ENCODE measurements at places on chromosomes 2 and 18. TPM values are rescaled to one million over a fixed set of nuclear protein-coding genes. Genes with fewer than 3 reads are reported as not detected.
A peak's percentile ranks its signal among the peaks of the same experiment; 100 is the strongest.

DNA sequence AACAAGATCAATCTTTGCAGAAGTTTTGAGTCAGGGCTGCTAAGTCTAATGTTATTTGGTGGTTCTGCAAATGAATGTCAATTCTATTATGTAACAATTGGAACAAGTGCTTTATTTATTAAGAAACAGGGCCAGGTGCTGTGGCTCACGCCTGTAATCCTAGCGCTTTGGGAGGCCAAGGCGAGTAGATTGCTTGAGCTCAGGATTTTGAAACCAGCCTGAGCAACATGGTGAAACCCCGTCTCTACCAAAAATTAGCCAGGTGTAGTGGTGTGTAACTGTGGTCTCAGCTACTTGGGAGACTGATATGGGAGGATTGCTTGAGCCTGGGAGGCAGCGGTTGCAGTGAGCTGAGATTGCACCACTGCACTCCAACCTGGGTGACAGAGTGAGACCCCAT is 13.2 kb upstream of the RNF103 start:
- no peak overlapping the region for H3K27ac ChIP-seq
- H3K27me3 ChIP-seq: no peaks in the 10 kb centered on the region
- no peaks in the 10 kb centered on the region for H3K4me1 ChIP-seq
- DNase-seq: no peak
- no peak overlapping the region for H3K4me3 ChIP-seq
- H3K36me3 ChIP-seq: peaks cover 2% of the 10 kb centered on the region

DNA sequence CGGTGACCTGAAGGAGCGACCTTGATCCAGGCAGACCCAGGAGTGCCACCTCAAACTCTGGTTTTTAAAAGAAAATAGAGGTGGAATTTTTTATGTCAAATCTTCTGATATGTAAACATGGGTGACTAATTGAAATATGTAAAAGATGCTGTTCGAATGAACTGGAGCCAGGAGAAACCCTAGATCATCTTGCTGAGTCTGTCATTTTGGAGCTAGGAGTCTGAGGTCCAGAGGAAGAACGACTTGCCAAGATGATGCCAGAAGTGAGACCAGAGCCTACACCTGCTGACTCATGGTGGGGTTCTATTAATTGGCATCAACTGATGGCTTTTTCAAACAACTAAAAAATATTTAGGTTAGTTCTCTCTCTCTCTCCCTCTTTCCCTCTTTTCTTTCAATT is 74.1 kb downstream of the ACAA2 start:
- no peak overlapping the region for H3K4me3 ChIP-seq
- DNase-seq: no peak
- H3K27ac ChIP-seq: no peak overlapping the region
- H3K4me1 ChIP-seq: no peaks in the 10 kb centered on the region
- H3K27me3 ChIP-seq: peaks cover 1% of the 10 kb centered on the region

DNA sequence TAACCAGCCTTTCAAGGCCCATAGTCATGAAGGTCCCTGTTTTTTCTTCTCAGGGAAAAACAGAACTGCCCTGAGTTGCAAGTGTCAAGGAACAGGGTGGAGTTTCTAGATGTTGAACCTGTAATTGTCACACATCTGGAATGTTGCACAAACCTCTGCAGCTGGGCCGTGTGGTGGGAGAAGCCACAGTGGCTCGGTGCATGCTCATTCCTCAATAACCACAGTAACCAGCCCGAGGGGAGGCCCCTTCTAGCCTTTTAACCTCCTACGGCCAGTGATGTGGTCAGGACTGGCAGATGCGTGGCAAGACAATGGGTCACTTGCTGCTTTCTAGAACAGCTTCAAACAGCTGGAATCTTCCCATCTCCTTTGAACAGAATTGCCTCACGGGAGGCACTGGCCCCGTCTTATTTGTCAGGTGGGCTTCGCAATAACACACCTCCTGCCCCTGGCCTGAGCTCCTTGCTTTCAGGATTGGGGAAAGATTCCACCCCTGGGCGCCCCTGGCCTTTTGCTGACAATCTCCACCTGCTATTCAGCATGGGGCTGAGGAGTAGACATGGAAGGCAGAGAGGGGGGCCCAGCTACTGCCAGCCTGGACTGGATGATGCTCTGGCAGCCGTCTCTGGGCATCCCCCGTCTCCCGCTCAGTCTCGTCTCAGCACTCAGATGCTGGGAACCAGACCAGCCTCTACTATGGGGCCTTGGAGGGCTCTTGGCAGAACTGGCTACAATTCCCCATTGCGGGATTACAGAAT is 102.9 kb downstream of the KLHL29 start:
- H3K27ac ChIP-seq: peak overlapping the region; percentile 47
- DNase-seq: peak; percentile 36
- H3K4me3 ChIP-seq: no peak overlapping the region
- H3K4me1 ChIP-seq: peaks cover 23% of the 10 kb centered on the region
- H3K27me3 ChIP-seq: peaks cover 11% of the 10 kb centered on the region
- no peaks in the 10 kb centered on the region for H3K36me3 ChIP-seq

- H3K27ac ChIP-seq: no peak overlapping the region
- H3K36me3 ChIP-seq: no peaks in the 10 kb centered on the region
- H3K27me3 ChIP-seq: no peaks in the 10 kb centered on the region
- H3K4me3 ChIP-seq: no peak overlapping the region
- no peak for DNase-seq
Observed at GRCh38 chr18:67608191-67608590, 91.7 kb upstream of the DSEL start.

GRCh38 chr2:197191177-197191939 is 119.2 kb downstream of the ANKRD44 start:
- peaks cover 79% of the 10 kb centered on the region for H3K4me1 ChIP-seq
- H3K36me3 ChIP-seq: peaks cover 13% of the 10 kb centered on the region
- H3K4me3 ChIP-seq: peak overlapping the region; percentile 33
- DNase-seq: no peak
- peak overlapping the region; percentile 59 for H3K27ac ChIP-seq

DNA sequence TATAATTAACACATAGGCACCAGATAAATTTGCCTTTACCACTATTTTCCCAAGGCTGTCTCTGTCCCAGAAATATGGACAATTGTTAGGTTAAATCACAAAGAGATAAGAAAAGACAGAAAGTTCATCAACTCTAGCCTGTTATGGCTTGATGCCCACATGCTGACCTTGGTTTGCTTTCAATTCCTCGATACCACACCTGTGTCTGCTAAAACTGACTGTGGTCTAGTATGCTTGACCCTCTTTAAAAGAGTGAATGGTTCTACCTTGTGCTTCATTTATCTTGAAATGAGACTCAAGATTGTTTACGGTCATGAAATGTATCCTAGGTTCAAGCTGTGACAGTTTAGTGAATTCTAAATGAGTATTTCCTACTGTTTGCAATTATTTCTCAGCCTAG is 909.0 kb upstream of the LRRTM1 start:
- no peak for DNase-seq
- H3K4me3 ChIP-seq: no peak overlapping the region
- H3K27ac ChIP-seq: no peak overlapping the region
- no peaks in the 10 kb centered on the region for H3K27me3 ChIP-seq

DNA sequence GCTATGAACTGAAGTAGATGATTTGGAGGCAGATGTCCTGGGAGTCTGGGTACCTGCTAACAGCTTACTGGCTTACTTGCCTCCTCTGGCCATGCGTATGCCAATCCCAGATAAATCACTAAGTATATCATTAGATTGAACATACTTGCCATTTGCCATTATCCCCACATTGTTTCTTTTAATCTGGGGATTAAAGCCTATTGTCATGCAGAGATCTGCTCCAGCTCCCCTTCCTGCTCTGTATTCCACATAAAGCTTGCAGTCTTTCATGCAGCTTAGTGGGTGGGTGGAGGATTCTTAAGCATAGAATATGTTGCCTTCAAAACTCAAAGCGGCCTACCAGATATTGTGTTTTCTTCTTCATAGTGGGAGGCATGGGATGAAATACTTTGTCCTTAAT is 311.8 kb upstream of the MMADHC start:
- H3K4me1 ChIP-seq: no peaks in the 10 kb centered on the region
- no peaks in the 10 kb centered on the region for H3K36me3 ChIP-seq
- H3K27ac ChIP-seq: no peak overlapping the region
- no peak for DNase-seq

- H3K27me3 ChIP-seq: peaks cover 5% of the 10 kb centered on the region
- no peak overlapping the region for H3K27ac ChIP-seq
- no peak for DNase-seq
- peaks cover 1% of the 10 kb centered on the region for H3K36me3 ChIP-seq
Observed at GRCh38 chr2:24047703-24048033, 477 bp upstream of the WDCP start.

GRCh38 chr2:157172866-157173578 is 84.5 kb upstream of the GALNT5 start:
- no peaks in the 10 kb centered on the region for H3K4me1 ChIP-seq
- no peak overlapping the region for H3K4me3 ChIP-seq
- H3K27ac ChIP-seq: no peak overlapping the region
- DNase-seq: no peak
- peaks cover 4% of the 10 kb centered on the region for H3K27me3 ChIP-seq

DNA sequence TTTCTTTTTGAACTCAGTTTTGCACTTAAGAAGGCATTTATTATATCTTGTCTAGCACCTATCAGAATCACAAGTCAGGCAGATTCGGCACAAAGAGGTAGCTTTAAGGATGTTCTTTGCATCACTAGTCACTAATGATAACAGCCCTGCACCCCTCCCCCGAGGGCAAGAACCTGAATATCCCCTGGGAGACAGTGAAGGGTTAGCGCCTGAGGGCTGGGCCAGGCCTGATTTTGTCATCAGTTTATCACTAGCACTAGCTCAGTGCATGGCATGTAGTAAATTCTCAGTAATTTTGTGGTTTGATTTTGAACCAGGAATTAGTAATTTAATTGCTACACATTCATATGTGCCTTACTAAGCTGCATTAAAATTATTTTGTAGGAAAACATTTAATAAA is 23.9 kb upstream of the HS6ST1 start:
- H3K27me3 ChIP-seq: no peaks in the 10 kb centered on the region
- no peak for DNase-seq
- H3K4me3 ChIP-seq: no peak overlapping the region

DNA sequence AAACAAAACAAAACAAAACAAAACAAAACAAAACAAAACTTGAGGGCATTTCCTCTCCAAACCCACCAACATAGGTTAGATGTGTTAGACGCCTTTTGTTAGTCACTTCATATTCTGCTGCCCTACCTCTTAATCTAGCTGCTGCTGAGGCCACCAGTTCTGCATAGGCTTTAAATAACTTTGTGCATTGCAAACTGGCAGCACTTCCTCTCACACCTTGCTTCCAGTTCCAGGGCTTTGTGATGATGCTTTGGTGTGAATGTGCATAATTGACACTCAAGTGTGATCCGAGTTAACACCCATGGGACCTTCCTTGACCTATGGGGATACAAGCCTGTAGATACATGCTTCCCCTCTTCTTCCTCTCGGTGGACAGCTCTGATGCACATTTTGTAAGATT is 2.3 kb upstream of the SERPINB11 start:
- no peak for DNase-seq
- peaks cover 5% of the 10 kb centered on the region for H3K27me3 ChIP-seq
- no peak overlapping the region for H3K4me3 ChIP-seq

DNA sequence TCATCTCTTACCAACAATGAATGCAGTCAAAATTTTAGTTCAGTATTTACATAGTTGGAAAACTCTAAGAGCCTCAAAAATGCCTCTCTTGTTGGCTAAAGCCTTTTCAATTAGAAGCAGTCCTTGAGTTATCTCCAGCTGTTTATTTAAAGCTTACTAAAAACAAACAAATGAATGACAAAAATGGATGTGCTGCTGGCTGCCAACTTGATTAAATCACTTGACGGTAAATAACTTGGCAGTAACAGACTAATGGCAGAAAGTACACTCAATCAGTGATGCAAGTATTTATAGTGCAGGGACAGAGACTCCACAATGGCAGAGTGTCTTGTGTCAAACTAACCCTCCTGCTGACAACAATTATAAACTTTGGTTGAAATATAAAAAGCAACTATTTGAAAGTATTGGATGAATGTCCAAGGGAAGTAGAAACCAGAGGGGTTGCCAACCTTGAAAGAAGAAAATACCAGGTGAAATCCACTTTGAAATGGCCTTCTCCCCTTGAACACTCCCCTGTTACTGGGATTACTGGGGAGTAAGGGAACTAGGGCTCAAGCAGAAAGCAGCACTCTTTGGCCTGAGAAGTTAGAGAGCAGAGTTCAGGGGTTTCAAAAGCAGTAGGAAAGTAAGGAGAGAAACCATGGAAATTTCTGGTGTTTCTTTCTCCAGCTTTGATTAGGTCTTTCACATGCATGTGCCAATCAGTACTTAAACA is 245.2 kb upstream of the SPHKAP start:
- H3K4me3 ChIP-seq: no peak overlapping the region
- no peaks in the 10 kb centered on the region for H3K4me1 ChIP-seq
- no peak for DNase-seq
- H3K36me3 ChIP-seq: no peaks in the 10 kb centered on the region
- H3K27me3 ChIP-seq: no peaks in the 10 kb centered on the region

DNA sequence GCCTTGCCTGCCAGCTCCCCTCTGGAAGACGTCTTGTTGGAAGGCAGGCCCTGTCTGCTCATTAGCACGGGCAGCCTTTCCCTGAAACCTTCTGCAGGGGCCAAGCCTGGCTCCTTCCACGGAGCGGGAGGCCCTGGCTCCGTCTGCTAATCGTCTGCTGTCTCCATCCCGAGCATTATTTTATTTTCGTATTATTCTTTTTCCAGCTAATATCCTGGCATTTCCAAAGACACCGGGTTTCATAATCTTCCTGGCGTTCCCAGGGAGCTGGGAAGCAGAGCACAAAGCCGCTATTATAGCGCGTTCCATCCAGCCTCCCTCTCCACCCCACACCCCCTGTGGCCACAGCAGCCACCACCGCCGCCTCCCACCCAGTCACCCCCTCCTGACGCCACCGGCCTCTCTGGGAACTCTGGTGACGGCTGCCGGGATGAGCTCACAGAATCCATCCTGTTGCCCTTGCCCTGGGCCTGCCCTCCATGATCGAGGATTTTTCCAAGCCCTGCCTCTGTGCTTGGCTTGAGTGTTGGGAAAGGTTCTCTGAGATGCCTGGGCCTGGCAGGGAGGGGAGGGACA is 125.5 kb downstream of the DYSF start:
- no peaks in the 10 kb centered on the region for H3K36me3 ChIP-seq

GRCh38 chr18:33751613-33752221 is 173.7 kb downstream of the ASXL3 start:
- no peak for DNase-seq
- no peak overlapping the region for H3K4me3 ChIP-seq
- H3K27me3 ChIP-seq: no peaks in the 10 kb centered on the region
- H3K36me3 ChIP-seq: no peaks in the 10 kb centered on the region
- H3K27ac ChIP-seq: no peak overlapping the region
- H3K4me1 ChIP-seq: no peaks in the 10 kb centered on the region

DNA sequence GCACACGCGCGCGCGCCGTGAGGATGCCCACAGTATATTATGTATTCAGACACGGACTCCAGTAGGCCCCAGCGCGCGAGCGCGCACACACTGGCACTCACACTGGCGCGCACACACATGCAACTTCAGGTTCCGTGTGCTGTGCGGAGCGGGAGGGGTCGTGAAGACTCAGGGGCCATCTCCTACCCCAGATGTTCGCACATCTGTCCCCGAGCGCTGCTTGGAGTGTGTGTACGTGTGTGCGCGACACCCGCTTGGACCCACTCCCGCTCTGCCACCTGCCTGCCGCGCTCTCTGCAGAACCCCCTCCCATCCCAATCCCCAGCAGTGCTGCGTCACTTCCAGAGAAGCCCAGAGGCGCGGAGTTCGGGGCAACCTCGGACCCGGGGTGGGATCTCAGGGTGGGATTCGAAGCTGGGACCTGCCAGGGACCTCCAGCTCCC is 2.6 kb downstream of the NRP2 start:
- no peaks in the 10 kb centered on the region for H3K36me3 ChIP-seq
- DNase-seq: peak; percentile 24
- no peak overlapping the region for H3K27ac ChIP-seq
- peak overlapping the region; percentile 65 for H3K4me3 ChIP-seq

The TMEFF2 gene
- total RNA-seq: not detected

The SLC35F5 gene
- 18.4 TPM for total RNA-seq

The FANCL gene
- 19.7 TPM for total RNA-seq

The VWA3B gene
- total RNA-seq: not detected

The CNRIP1 gene
- total RNA-seq: not detected

The LGALSL gene
- total RNA-seq: 1.9 TPM

The ZC3H6 gene
- 15.3 TPM for total RNA-seq

The GPR39 gene
- not detected for total RNA-seq
